Left lung (tissue), 14 donors: ENCODE measurements at places on chromosomes 13 and 19. TPM values are rescaled to one million over a fixed set of nuclear protein-coding genes. Genes with fewer than 3 reads are reported as not detected.

KLK2 gene
- not detected for polyA plus RNA-seq

MYH14 gene
- polyA plus RNA-seq = 63.0 TPM

GRCh38 chr13:62910541-62911060 lies 1495.0 kb upstream of the PCDH20 start:
- DNase-seq = no peak

DNA sequence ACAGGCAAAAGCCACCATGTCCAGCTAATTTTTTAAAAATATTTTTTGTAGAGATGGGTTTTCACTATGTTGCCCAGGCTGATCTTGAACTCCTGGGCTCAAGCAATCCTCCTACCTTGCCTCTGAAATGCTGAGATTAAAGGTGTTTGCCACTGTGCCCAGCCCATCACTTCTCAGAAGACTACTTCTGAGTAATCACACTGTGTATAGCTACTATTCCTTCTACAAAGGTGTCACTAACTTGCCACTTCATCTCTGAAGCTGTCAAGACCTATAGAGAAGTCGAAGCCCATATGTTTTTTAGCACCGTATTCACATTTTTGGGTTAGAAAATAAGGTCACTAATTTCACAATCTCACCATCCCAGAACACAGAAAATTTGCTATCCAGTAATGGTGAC lies 36.0 kb upstream of the FNDC3A start:
- no peak for DNase-seq

DNA sequence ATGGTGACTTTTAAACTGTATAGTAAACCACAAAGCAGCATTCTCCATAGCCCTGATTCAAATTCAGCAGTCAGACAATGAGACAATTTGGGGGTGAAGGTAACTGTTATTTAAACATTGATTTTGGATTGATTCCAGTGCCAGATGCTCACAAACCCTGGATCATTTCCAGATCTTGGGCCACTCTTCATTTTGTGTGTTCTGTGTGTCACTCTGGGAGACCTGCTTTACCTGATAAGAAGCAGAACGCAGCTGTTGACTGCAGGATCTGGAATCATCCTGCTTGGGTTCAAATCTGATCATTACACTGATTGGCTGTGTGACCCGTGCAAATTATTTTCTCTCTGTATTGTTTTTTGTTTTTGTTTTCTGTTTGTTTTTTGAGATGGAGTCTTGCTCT lies 4.0 kb upstream of the PCDH8 start:
- no peak for DNase-seq

GRCh38 chr19:30174357-30174645 lies 197.9 kb upstream of the ZNF536 start:
- no peak for DNase-seq

GRCh38 chr13:85277748-85278147 lies 521.5 kb downstream of the SLITRK6 start:
- no peak for DNase-seq

DNA sequence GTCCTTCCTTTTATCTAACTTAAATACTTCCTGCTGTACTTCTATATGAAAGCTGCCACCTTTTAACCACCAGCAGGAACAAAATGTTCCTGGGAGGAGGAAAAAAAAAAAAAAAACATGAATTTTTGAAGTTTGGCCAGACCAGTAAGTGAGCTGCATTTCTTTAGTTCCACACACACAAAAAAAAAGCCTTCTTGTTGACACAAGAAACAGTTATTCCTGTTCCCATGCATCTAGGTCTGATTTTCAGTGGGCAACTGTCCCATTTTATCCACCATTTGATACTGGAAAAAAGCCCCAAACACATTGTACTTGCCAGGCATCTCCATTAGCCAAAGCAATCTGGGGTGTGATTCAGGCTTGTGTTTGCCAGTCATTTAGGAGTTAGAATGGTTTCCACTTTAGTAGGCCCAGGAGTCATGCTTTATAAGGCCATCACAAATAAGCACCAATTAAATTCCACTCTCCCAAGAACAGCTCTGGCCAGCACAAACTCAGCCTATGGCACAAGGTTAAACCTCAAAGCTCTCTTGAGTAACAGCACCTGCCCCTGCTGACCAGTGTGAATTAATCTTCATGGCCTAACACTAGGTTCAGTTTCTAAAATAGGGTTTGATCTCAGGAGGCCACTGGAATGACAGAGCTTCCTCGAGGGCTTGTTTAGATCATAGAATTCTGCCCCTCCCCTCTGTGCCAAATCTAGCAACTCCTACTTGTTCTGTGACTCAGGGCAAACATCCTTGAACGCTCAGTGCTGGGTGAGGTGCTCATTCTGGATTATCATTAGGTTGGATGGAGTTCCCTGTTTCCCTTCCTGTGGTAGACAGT lies 67.1 kb downstream of the NUFIP1 start:
- no peak for DNase-seq
